ENCODE measurements at places on chromosomes 5 and 9. TPM values are rescaled to one million over a fixed set of nuclear protein-coding genes. Genes with fewer than 3 reads are reported as not detected.

SOWAHA gene
- not detected for total RNA-seq

SLC31A2 gene
- total RNA-seq = 2.1 TPM

DNA sequence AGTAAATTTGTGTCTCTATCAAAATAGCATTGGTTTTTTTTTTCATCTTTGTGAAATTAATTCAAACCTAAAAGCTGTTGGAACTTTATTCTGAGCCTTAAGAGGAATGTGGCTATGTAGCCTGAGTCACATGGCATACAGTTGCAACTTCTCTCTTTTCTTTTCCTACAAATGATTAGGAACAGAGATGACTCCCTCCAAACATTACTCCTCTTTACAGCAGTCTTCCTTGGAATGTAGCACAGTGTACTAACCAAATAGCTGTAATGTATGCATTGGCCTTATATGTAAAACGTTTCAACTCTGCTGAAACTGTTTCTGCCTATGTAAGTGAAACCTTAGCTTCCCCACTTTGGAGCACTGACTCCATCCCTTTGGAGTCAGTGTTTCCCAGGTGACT is 100.9 kb upstream of the MAP1B start:
- no peak overlapping the region for H3K4me3 ChIP-seq
- no peaks in the 10 kb centered on the region for H3K36me3 ChIP-seq
- H3K4me1 ChIP-seq = peaks cover 4% of the 10 kb centered on the region

- DNase-seq = no peak
- H3K4me1 ChIP-seq = peaks cover 26% of the 10 kb centered on the region
- peaks cover 3% of the 10 kb centered on the region for H3K36me3 ChIP-seq
- H3K4me3 ChIP-seq = no peak overlapping the region
Measured at GRCh38 chr5:173686950-173687349, 70.5 kb upstream of the BOD1 start.

DNA sequence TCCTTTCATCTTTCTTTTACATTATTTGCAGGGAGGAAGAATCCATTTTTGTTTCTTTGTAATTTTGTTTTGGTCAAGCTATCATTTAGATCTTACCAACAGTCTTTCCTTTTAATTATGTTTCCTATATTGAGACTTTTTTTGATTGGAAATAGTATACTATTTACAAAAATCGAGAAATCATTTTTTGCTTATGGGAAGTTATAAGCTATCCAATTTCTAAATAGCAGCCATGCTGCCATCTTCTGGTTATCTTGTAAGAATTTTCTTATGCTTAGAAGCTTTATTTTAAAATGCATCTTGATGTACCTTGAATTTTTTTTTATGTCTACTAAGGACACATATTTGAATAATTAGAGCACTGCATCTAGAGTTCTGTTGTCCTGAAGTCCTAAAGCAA is 821.2 kb downstream of the PTPRD start:
- no peak overlapping the region for H3K27ac ChIP-seq
- H3K27me3 ChIP-seq = peaks cover 2% of the 10 kb centered on the region
- no peaks in the 10 kb centered on the region for H3K36me3 ChIP-seq
- H3K4me1 ChIP-seq = no peaks in the 10 kb centered on the region

CCL28 gene
- 0.46 TPM for total RNA-seq

DNA sequence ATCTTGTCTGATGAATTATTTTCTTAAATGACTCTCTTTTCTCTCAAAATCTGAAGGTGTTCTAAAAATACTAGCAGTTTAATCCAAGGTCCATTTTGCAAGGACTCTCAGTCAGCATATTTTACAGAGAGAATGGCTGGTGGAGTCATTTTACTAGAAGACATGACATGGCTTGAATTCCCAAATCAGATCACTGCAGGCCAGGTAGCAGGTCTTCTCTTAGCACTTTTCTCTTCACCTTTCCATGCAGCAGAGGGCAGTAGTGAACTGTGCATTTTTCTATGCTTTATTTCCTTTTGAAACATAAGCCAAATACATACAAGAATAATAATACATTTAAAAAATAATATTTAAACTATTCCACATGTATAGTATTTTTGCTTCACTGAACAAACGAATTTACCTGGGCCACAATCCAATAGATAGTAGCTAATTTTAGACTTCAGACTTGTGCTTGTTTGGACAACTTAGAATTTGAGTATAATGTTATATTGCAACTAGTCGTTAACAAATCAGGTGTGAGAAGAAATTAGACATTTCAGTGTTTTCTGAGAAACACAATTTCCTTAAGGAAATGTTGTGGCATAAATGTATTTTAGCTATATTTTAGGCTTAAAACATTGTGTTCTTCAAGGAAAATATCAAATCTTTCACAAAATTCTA is 289.4 kb upstream of the DAB2 start:
- no peaks in the 10 kb centered on the region for H3K27me3 ChIP-seq
- peaks cover 2% of the 10 kb centered on the region for H3K4me1 ChIP-seq
- peak; percentile 45 for DNase-seq
- H3K36me3 ChIP-seq = no peaks in the 10 kb centered on the region
- no peak overlapping the region for H3K4me3 ChIP-seq

PDE6A gene
- total RNA-seq = not detected

Data from endothelial cell (in vitro differentiated cells).